ENCODE measurements at places on chromosomes 7 and 10.

GRCh38 chr7:151694828-151695580, 175.3 kb upstream of the RHEB start:
- no peak for DNase-seq

DNA sequence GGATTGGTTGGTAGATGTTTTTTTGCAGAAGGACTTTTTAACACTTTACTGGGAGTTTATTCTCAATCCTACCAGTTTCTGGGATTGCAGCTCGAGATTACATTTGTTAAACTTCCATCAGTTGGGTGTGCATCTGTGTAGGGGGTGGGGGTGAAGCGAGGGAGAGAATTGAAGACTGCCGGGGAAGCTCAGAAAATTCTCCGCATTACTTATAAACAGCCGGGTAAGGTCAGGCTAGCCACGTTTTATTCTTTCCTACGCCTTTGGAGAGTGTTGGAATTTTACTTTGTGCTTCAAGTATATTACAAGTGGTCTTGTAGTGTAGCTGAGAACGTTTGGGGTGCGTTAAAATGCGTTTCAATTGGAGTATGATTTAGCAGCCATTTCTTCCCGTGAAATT, 1.1 kb downstream of the PALS2 start:
- no peak for DNase-seq

DNA sequence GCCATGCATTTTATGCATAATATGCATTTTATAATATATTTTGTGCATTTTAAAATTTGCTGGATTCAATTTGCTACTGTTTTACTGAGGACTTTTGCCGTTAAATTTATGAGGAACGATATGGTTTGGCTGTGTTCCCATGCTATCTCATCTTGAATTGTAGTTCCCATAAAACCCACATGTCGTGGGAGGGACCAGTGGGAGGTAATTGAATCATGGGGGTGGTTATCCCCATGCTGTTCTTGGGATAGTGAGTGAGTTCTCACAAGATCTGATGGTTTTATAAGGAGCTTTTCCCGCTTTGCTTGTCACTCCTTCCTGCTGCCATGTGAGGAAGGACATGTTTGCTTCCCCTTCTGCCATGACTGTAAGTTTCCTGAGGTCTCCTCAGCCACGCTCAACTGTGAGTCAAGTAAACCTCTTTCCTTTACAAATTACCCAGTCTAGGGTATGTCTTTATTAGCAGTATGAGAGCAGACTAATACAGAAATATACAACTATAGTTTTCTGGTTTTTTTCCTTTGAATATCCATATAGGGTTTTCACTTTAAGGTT, 201.4 kb upstream of the SH2B2 start:
- DNase-seq, result no peak

DNA sequence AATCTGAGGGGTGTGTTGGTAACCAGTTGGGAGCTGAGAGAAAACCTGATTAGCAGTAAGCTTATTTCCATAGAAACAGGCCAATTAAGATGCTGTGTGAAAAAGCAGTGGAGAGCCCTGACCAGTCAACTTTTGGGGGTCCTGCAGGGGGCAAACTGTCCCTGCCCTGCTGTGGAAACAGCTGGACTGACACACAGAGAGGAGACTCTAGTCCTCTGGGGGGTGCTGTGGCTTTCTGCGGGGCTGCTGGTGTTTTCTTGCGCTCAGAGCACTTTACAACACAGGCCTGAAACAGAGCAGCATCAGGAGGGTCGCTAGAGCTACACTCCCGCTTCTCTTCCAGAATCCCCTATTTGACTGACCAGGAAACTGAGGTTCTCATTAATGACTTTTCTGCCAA, 546.9 kb upstream of the GALNT17 start:
- DNase-seq, result no peak

DNA sequence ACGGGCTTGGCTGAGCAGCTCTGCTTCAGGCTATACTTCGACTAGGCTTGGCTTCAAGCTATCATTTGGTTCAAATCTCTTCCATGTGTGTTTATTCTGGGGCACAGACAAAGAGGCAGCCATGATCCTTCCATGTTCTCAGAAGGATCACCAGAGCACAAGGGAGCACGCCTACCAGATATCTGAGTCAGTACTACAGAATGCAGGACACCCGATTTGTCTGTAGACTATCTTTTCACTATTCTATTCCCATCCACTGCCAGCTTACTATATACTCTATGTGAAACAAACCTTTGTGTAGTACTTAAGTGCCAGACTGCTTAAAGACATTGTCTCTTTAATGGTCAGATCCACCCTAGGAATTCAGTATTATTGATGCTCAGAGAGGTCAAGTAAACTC, 35.1 kb downstream of the CH25H start:
- no peak for DNase-seq

- no peak for DNase-seq
Measured at GRCh38 chr7:111011520-111011919, 79.4 kb upstream of the LRRN3 start.

- no peak for DNase-seq
Measured at GRCh38 chr7:55903985-55904759, 16.9 kb downstream of the ZNF713 start.

DNA sequence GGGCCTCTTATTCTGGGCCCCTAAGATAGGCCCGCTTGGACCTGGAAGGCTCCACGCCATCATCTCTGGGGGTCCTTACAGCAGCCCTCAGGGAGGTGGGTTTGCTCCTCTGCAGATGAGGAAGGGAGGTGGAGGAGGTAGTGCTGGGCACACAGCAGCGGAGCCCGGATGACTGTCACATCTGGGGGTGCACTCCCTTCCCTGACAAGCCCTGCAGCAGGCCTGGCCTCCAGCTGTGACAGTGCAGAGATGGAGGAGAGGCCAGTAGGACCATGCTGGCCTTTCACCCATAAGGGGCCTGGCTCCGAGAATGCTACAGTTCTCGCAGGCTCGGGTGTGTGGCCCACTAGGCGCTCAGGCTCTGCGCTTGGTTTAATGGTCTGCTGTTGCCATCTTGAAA, 9.2 kb downstream of the GDF2 start:
- no peak for DNase-seq

- no peak for DNase-seq
Measured at GRCh38 chr10:9052767-9053166, 998.3 kb downstream of the GATA3 start.

DNA sequence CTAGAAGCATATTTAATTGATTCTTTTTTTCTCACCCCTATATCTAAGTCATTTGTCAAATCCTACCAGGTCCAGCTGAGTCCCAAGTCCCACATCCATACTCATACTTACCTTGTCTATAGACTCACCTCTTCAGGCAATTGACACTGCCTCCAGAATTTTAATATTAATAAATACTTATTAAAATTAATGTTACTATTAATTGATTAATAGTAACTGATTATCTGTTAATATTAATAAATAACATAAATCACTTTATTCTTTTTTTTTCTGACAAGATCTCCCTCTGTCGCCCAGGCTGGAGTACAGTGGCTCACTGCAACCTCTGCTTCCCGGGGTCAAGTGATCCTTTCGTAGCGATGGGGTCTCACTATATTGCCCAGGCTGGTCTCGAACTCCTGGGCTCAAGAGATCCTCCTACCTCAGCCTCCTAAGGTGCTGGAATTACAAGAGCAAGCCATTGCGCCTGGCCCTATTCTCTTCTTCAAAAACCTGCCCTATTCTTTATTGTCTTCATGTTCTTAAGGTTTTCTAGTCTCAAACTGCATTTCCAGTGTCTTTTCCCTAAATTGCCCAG, 94.4 kb downstream of the ZNF277 start:
- DNase-seq, result no peak

DNA sequence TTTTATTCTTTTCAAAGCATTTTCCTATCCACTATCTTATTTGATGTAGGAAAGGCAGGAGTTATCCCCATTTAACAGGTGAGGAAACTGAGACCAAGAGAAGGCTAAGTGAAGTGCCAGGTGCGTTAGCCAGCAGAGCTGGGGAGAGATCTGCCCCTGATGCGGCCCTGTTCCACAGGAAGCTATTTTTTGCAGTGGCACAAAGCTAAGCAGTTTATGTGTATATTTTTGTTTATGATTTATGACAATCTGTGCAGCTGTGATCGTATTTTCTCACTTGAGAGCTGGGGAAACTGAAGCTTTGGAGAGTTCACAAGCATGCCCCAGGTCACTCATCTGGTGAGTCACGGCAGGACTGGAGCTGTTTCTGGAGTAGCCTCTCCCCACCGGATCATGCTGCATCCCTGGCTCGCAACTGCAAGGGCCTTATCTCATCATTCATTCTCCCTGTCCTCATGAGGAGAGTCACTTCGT, 38.8 kb downstream of the SLC29A3 start:
- no peak for DNase-seq

DNA sequence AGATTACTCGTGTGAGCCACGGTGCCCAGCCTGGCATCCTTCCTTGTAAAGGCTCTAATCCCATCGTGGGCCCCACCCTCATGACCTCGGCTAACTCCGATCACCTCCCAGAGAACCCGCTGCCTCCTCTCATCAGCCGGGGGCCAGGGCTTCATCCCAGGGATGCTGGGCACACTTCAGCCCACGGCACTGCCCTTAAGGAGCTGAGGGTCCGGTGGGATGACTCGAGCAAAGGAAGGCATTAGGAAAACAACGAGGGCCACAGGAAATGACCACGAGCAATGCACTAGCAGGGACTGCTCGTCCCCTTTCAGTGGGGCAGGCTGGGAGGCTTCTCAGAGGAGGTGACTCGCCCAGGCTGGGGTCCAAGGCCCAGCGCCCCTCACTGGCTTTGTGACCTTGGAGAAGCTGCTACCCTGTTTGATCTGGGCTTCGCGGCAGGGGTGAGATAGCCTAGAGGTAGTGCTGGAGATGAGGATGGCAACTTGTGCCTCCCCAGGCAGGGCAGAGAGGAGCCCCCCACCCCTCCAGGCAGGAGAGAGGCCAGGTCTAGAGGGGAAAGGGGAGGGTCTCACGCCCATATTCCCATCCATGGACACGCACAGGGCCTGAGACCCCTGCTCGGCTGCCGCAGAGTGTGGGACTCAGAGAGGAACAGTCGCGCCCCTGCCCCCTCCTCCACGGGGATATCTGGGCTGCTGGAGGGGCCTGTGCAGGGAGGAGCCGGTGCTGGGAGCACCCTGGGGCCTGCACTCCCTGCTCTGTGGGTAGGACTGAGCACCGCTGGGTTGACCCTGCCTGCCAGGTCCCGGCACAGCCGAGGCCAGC, 26.8 kb downstream of the ELFN1 start:
- no peak for DNase-seq

DNA sequence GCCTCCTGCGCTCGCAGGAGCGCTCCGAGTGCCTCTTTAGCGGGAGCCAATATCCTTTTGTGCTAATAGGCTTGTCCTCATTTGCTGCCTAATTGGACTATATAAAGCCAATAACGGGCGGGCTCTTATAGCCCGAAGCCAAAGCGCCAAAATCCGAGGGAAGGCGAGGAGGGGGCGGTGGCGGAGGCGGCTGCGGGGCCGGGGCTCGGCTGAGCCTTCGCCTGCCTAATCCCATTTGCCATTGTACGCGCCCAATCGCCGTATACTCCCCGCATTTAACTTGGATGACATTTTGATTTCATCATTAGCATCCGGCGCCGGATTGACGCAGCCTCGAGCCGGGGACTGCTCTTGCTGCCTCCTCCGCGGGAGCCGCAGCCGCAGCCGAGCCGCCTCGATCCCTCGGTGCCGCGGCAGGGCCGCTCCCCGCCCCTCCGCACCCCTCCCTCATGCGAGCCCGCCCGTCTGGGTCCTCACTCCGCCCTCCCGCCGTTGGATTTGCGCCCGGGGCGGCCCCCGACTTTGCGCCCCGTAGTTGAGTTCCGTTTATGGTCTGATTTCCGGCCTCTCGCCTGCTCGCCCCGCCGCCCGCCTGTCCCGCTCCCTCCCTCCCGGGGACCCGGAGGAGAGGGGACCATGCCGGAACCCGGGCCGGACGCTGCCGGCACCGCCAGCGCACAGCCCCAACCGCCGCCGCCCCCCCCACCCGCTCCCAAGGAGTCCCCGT, at the start of gene HMX3:
TSS of gene HMX3 (plus strand) at position 556 of the 727 bp plus-strand sequence. CDS start at position 637, 81 bp downstream.
- no peak for DNase-seq

DNA sequence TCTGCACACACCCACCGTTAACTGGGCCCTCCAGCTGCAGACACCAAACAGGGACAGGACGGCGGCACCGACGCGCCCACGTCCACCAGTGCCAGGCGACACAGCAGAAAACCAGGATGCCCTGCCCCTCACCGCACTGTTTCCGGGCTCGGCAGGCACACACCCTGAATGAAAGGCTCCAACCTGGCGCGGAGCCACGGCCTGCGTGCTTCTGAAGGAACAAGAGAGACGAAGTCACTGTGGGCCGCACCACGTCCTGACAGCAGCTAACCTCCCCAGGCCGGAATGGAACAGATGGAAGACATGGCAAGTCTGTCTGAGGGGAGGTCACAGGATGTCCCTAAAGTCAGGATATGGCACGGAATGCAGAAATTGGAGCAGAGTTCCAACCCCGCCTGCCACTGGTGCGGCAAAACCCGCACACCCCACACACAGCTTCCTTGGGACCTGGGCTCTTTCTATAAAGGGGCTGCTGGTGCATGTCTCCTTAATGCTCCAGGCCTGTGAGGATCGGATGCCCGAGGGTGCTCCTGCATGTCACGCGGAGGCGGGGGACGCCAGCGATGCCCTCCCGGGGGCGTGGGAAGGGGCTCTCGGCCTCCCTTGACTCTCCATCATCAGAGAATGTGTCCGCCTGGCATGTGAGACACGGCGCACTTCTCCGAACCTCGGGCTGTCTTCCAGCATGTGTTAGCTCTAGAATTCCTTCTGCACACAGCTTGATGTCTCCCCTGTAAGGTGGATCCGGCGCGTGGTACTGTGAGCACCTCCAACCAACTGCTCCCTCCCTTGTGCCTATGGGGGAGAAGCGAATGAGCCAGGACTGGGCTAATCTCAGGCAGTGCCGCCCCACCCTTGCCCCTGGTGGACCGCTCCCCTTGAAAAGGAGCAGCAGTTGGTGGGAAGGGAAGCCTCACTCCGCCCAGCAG, 3.9 kb upstream of the GPER1 start:
- no peak for DNase-seq

DNA sequence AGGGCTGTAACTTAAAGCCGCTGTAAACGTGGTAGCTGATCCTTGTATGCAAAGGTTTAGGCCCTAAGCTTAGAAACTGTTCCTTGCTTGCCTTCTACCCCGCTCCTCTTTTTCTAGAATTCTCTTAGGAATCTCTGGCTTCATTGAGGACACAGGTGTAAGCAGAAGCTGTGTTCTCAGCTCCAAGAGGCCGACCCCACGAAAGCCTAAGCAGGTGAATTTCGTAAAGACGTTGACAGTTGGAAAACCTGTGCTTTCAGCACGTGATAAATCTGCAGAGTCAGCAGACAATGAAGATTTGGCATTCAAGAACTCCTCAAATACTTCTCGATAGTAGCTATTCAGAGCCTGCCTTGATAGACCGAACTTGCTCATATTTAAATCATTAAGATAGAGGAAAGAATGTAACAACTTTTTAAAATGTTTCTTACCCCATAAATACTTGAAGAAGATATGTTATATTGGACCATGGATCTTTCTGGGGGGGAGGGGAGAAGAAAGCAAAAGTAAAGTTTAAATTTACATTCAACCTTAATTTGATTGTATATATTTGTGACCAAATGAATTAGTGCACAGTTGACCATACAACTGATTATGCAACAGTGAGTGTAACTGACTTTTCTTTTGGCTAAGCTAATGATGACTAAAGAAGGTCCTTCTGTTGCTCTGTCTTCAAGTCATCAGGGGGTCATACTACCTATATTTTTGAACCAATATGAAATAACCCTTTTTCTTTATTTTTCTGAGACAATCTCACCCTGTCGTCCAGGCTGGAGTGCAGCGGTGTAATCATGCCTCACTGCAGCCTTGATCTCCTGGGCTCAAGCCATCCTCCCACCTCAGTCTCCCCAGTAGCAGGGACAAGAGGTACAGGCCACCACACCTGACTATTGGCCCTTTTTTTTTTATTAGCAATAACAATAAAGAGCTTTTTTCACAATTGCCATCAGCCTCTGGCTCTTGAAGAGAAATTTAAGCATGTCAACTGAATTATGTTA, 1.2 kb upstream of the GDI2 start:
- no peak for DNase-seq

- DNase-seq, result no peak
Measured at GRCh38 chr10:5644930-5645329, 21.5 kb downstream of the ASB13 start.
